Ammon's horn (tissue), 1 donor: ENCODE measurements at places on chromosomes 1 and 21.
A peak's percentile ranks its signal among the peaks of the same experiment; 100 is the strongest.

DNA sequence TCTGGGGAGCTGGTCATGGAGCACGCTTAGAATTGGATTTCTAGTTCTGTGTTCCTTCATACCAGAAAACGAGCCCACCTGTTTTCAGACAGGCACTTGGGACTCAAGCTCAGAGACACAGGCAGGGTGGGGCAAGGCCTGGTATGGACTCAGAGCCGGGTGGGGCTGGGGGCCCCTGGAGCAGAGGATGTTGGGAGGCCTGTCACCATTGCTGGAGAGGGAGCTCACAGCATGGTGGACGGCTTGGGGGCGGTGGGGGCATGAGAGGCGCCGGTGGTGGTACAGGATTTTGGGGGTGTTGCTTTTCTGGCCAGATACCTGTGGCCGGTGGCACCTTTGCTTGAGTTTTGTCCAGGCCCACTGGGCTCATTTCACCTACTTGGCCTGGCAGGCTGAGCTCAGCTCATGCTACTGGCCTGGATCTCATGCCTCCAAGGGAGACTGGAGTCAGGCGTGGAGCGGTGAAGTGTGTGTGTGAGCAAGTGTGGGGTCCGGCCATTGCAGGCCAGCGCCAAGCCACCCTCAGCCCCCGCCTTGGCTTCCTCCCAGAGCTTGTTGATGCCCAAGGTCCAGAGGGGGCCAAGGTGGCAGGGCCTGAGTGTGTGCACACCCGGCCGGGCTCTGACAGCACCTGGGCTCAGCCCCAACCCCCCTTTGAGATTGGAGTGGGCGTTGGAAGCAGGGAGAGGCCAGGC is 8.7 kb downstream of the SLX9 start:
- DNase-seq = no peak

GRCh38 chr1:221739677-221740025 is 2.2 kb downstream of the DUSP10 start:
- DNase-seq = no peak

- no peak for DNase-seq
Observed at GRCh38 chr1:202288177-202288576, 53.6 kb downstream of the UBE2T start.

- no peak for DNase-seq
Observed at GRCh38 chr1:26701995-26702679, 6.3 kb downstream of the ARID1A start.

DNA sequence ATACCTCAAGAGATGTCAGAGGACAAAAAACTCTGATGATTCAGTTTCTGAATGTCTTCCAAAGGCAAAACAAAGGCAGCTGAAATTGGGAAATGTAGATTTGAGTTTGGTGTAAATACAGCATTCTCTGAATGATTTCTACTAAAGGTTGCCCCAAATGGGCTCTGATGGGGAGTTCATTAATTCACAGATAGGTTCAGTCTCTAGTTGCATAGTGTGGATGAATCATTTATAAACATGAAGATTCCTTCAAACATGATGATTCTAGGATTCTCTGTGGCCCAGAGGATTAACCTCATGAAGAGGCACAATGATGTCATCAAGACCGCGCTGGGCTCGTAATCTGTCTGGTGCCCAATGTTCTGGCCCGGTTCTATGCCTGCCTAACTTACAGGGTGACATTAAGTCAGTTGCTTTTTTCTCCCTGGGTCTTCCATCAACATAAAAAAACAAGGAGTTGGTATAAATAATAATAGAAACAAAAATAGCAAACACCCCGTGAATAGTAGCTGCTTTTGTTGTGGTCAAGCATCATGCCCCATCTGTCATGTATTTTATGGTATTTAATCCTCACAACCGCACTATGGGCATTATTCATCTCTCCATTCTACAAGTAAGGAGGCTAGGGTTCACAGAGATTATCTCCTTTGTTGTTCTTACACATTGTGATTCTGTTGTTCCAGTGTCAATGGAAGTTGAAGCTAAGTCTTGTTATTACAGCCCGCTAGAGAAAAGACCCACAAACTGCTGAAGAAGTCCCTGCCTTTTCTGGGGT is 509.6 kb upstream of the USP24 start:
- DNase-seq = no peak

DNA sequence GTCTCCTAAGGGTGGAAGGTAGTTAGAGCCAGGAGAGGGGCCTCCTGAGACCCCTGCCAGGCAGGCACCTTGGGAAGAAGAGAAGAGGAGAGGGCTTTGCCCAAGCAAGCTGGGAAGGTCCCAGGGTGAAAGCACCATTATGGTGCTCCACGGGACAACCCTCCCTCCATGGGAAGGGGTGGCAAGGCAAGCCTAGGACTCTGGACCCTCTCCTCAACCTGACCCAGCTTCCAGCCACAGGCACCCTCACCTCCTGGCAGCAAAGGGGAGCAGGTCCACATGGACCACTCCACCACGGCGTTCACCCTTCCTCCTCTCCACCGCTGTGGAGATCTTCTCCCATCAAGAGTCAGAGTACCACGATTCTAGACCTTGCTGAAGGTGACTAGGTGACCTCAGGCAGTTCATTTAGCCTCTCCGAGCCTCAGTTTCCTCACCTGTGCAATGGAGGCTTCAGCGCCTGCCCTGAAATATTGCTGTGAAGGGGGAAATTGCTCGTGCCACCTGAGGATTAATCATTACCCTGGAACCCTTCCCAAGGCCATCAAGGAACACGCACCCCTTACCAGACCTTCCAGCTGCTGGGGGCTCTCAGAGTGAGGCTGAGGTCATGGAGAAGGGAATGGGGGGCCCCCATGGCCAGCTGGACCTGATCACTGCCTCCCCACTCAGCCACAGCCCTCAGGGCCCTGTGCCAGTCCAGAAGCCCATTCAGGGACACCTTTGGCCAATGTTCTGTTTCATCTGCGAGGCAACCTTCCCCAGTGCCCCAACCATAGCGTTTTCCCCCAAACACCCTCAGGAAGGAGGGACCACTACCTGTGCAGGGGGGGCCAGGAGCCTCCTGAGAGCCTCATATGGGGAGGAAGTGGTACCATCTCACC is 1.6 kb downstream of the RAP1GAP start:
- DNase-seq = no peak

DNA sequence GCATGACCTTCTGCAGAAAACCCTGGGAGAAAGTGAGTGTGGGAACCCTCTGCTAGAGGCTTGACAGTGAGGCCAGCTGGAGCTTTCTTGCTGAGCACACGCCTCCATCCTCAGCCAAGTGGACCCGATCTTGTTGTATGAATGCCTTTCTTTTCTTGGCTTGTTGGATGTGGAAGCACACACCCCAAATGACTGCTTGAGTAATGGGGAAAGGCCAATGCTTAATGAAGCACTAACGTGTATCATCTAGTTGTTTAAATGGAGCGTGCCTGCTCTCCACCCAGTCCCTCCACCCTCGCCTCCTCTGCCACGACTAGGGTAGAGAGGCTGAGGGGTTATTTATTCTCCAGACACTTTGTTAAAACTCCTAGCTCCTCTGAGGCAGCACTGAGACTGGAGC is 54.3 kb upstream of the IKBKE start:
- DNase-seq = no peak

GRCh38 chr1:37513795-37514349 is 694 bp downstream of the MEAF6 start:
- DNase-seq = peak; percentile 15

DNA sequence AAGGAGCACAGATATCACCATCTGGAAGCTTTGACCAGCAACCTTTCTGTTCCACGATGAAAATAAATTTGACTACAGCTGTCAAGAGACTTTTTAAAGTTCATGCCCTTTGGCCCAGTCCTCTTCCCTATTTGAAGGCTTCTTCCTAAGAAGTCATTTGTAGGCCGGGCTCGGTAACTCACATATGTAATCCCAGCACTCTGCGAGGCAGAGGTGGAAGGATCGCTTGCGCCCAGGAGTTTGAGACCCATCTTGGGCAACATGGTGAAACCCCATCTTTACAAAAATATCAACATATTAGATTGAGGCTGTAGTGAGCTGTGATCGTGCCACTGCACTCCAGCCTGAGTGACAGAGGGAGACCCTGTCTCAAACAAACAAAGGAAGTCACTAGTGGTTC is 58.3 kb upstream of the IFFO2 start:
- DNase-seq = no peak

- DNase-seq = no peak
Observed at GRCh38 chr1:168634951-168635532, 58.6 kb downstream of the XCL1 start.

GRCh38 chr1:197399755-197400521 is 131.9 kb downstream of the CRB1 start:
- no peak for DNase-seq

- no peak for DNase-seq
Observed at GRCh38 chr21:15042531-15042930, 22.3 kb downstream of the NRIP1 start.

DNA sequence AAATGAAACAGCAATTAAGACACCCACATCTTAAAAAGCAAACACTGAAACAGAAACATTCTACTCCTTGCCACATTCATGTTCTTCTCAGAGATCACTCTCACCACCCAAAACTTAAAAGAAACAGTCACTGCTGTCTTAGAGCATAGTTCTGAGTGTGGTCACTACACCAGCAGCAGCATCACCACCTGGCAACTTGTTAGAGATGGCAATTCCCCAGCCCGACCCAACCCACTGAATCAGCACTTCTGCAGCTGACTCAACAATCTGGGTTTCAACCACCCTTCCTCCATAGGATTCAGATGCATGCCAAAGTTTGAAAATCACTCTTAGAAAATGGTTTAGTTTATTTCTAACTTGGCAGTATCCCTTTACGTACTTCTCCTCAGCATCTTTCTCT is 126.1 kb downstream of the CDC42BPA start:
- DNase-seq = peak; percentile 29

- DNase-seq = no peak
Observed at GRCh38 chr1:153354515-153355193, 3.0 kb upstream of the S100A9 start.

- DNase-seq = no peak
Observed at GRCh38 chr1:230141021-230141648, 74.1 kb downstream of the GALNT2 start.

GRCh38 chr1:44554706-44555105 is 119.6 kb downstream of the TMEM53 start:
- DNase-seq = no peak

DNA sequence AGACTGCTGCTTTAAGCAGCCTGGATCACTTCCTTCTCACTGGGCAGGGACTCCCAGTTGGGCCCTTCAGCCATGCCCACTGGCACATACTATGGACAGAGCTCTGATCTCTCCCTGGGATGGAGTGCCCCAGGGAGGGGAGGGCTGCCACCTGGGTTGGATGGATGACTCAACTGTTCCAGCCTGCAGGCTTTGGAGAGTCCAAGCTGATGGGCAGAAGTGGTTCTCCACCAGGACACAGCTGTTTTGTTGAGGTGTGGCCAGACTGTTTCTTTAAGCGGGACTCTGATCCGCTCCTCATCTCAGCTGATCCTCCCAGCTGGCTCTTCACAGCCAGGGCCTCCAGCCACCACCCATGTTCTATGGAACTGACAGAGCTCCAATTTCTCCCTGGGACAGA is 166.9 kb downstream of the MAGI3 start:
- DNase-seq = no peak

GRCh38 chr1:227396539-227397353 is 78.5 kb upstream of the CDC42BPA start:
- DNase-seq = no peak

GRCh38 chr1:9689011-9689706 is 37.6 kb downstream of the PIK3CD start:
- peak; percentile 65 for DNase-seq

DNA sequence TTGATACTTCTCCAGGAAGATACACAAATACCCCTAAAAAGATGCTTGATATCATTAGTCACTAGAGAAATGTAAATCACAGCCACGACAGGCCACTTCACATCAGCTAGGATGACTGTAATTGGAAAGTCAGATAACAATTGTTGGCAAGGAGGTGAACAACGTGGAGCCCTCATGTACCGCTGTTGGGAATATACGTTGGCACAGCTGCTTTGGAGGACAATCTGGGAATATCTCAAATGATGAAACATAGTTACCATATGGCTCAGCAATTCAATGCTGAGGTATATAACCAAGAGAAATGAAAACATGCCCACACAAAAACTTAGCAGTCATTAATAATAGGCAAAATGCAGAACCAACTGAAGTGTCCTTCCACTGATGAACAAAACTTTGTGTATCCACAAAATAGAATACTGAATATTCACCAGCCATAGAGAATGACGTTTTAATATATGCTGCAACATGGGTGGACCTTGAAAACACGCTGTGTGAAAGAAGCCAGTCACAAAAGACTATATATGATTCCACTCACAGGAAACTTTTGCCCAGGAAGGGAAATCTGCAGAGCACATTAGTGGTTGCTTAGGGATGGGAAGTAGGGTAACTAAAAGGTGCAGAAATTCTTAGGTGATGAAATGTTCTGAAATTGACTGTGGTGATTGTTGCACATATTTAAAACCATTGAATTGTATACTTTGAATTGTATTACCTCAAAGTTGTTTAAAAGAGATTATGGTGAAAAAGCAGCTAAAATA is 95.4 kb downstream of the AHCTF1 start:
- DNase-seq = no peak

GRCh38 chr1:61644303-61644702 is 80.6 kb downstream of the TM2D1 start:
- no peak for DNase-seq

GRCh38 chr1:242206994-242207393 is 208.1 kb upstream of the MAP1LC3C start:
- no peak for DNase-seq

- DNase-seq = no peak
Observed at GRCh38 chr21:27636656-27637055, 669.8 kb upstream of the ADAMTS5 start.

DNA sequence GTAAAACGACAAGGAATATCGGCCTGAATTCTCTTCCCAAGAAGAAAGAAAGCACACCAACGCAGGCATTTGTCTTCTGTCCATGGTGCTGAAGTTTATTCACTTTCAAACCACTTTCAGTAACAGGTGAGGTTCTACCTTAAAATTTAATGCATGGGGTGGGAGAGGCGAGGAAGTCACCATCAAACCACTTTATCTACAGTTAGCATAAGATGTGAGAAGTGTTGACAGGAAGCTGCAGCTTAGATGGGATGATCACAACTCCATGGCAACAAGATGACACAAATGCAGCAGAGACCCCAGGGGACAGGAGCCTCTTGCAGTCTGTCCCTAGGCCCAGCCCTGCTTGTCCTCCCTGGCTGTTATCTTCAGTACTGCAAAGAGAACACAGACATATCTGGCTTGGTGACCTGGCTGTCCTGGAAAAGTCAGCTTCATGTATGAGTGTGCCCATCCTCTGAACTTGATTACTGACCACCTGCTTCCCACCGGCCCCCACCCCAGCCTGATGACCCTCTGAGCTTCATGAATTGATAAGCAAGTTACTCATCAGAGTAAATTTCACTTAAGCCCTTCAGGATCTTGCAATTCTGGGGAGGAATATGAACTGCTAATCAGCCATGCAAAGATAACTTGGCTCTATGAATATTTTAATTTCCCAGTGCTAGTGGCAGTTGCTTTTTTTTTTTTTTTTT is 1.8 kb downstream of the NPPA start:
- DNase-seq = no peak

DNA sequence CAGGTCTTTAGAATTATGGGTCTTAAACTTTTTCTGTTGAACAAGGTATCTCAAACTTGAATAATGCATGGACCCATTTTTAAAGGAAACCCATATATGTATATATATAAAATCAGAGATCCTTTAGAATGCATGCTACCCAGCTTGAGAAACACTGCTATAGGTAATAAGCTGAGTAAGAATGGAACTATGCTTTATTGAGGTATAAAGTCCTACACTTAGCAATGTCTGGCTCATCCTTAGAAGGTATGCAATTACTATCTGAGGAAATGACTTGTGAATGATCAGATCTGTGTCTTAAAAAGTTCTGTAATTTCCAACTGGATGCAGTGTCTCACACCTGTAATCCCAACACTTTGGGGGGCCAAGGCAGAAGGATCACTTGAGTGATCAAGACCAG is 11.2 kb downstream of the TRAF3IP3 start:
- no peak for DNase-seq

- no peak for DNase-seq
Observed at GRCh38 chr1:83033682-83034081, 965.2 kb downstream of the TTLL7 start.
